ENCODE measurements at places on chromosomes 2 and 18. TPM values are rescaled to one million over a fixed set of nuclear protein-coding genes. Genes with fewer than 3 reads are reported as not detected.

FAP gene
- 0.21 TPM for polyA plus RNA-seq

IL36B gene
- not detected for polyA plus RNA-seq

MC5R gene
- polyA plus RNA-seq, result not detected

SLC25A52 gene
- 0.10 TPM for polyA plus RNA-seq

G6PC2 gene
- polyA plus RNA-seq, result not detected

BUB1 gene
- polyA plus RNA-seq, result 38.2 TPM

NEURL3 gene
- polyA plus RNA-seq, result 0.51 TPM

GPAT2 gene
- polyA plus RNA-seq, result not detected

DSG1 gene
- not detected for polyA plus RNA-seq

C2orf81 gene
- 2.4 TPM for polyA plus RNA-seq

ANKRD62 gene
- not detected for polyA plus RNA-seq

NOTO gene
- polyA plus RNA-seq, result 0.04 TPM

CXCR4 gene
- 0.12 TPM for polyA plus RNA-seq

ATP6V1B1 gene
- 2.5 TPM for polyA plus RNA-seq

IL36RN gene
- not detected for polyA plus RNA-seq

DOK1 gene
- polyA plus RNA-seq, result 5.1 TPM

HOXD13 gene
- 0.17 TPM for polyA plus RNA-seq

EPC2 gene
- polyA plus RNA-seq, result 9.7 TPM

MDH1B gene
- polyA plus RNA-seq, result 3.2 TPM

ITGB1BP1 gene
- polyA plus RNA-seq, result 101 TPM

FAM117B gene
- 3.6 TPM for polyA plus RNA-seq

MYCN gene
- not detected for polyA plus RNA-seq

RESP18 gene
- polyA plus RNA-seq, result not detected

SIX3 gene
- 0.73 TPM for polyA plus RNA-seq

GALR1 gene
- not detected for polyA plus RNA-seq

DOCK10 gene
- 43.0 TPM for polyA plus RNA-seq

CCDC74A gene
- 11.8 TPM for polyA plus RNA-seq

ANKRD30B gene
- not detected for polyA plus RNA-seq

MBOAT2 gene
- 31.1 TPM for polyA plus RNA-seq

ATP6V1C2 gene
- polyA plus RNA-seq, result 0.08 TPM

DCDC2C gene
- not detected for polyA plus RNA-seq

SELENOI gene
- polyA plus RNA-seq, result 16.4 TPM

SERPINB13 gene
- not detected for polyA plus RNA-seq

REG3G gene
- polyA plus RNA-seq, result not detected

EHD3 gene
- 7.9 TPM for polyA plus RNA-seq

SPATA3 gene
- not detected for polyA plus RNA-seq

ARHGEF33 gene
- polyA plus RNA-seq, result 0.14 TPM

LOXL3 gene
- 0.27 TPM for polyA plus RNA-seq

ASB18 gene
- not detected for polyA plus RNA-seq

FZD7 gene
- 4.9 TPM for polyA plus RNA-seq

GREB1L gene
- 1.1 TPM for polyA plus RNA-seq

ABCG8 gene
- polyA plus RNA-seq, result not detected

RAB6D gene
- 0.07 TPM for polyA plus RNA-seq

ZC3H6 gene
- polyA plus RNA-seq, result 0.59 TPM

ANKRD23 gene
- polyA plus RNA-seq, result 2.4 TPM

ACKR3 gene
- 25.4 TPM for polyA plus RNA-seq

CPLX4 gene
- not detected for polyA plus RNA-seq

COL6A3 gene
- polyA plus RNA-seq, result 0.10 TPM

AQP12B gene
- polyA plus RNA-seq, result not detected

Data from A549 (cell line).